ENCODE measurements at places on chromosomes 7 and 10. TPM values are rescaled to one million over a fixed set of nuclear protein-coding genes. Genes with fewer than 3 reads are reported as not detected.

GRCh38 chr10:125868372-125868975 lies 12.6 kb downstream of the DHX32 start:
- DNase-seq, result no peak
- no peak overlapping the region for H3K4me3 ChIP-seq
- no peaks in the 10 kb centered on the region for H3K4me1 ChIP-seq
- no peak overlapping the region for H3K27ac ChIP-seq
- peaks cover 18% of the 10 kb centered on the region for H3K36me3 ChIP-seq
- H3K27me3 ChIP-seq, result no peaks in the 10 kb centered on the region

DNA sequence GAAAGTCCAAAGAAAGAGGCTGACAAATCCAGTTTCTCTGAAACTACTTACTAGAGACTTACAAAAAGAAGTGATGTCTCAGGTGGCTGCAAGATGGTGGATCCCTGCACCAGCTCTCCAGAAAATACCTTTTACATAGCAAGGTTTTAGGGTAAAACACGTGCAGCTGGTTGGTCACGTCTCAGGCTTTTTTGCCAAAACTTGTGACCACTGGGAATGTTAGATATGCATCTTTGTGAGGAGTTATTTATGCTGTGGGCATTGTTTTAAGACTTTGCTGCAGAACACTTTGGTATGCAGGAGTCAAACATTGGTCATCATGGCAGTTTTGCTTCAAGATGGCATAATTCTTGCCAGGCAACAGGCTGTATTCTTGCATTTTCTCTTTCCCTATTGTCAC lies 1352.8 kb downstream of the REEP3 start:
- H3K36me3 ChIP-seq, result no peaks in the 10 kb centered on the region
- DNase-seq, result no peak
- H3K27me3 ChIP-seq, result no peaks in the 10 kb centered on the region
- H3K27ac ChIP-seq, result no peak overlapping the region
- no peak overlapping the region for H3K4me3 ChIP-seq

DNA sequence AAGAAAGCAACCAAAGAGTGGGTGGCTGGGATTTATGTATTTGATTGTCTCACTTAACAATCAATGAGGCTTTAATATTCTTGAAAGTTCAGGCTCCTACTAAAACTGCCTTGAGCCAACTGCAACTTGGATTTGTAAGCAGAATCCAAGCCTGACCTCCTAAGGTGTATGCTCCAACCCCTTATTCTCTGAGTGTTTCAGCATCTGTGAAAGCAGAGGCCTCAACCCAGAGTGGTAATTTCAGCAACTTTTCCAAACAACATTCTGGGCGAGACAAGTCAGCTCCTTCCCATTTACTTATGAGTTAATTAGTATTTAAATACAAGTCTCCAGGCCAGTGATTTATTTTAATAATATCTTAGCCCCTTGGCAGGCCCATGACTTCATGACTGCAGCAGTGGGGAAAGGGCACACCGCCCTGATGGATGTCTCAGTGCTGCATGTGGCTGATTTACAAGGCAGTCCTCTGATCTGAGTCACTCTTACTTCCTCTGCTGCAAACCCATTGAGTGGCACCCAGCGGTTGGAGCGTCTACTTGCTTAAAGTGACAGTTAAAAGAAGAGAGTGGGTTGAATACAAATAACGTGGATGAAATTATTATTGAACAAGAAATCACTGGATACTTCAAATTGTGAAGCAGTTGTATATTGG lies 209.1 kb downstream of the TRIL start:
- H3K4me3 ChIP-seq, result no peak overlapping the region
- H3K4me1 ChIP-seq, result no peaks in the 10 kb centered on the region
- H3K27ac ChIP-seq, result no peak overlapping the region
- no peaks in the 10 kb centered on the region for H3K27me3 ChIP-seq
- DNase-seq, result no peak

- no peaks in the 10 kb centered on the region for H3K36me3 ChIP-seq
- no peak overlapping the region for H3K4me3 ChIP-seq
- peak overlapping the region; percentile 47 for H3K27ac ChIP-seq
- DNase-seq, result peak; percentile 58
- no peaks in the 10 kb centered on the region for H3K27me3 ChIP-seq
These were observed 14.1 kb upstream of the CSGALNACT2 start for GRCh38 chr10:43124094-43124521.

DNA sequence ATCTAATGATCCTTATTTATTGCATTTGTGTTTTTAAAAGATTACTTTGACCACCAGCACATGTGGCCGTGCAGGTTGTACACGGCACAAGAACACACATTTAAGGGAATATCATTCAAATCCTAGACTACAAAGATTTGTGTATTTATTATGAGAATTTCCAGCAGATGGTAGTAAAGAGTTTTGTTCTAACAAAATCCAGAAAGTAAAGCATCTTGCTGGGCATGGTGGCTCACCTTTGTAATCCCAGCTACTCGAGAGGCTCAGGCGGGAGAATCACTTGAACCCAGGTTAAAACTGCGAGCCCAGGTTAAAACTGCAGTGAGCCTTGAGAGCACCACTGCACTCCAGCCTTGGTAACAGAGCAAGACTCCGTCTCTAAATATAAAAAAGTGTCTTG lies 31.5 kb downstream of the MACROH2A2 start:
- no peaks in the 10 kb centered on the region for H3K36me3 ChIP-seq
- no peaks in the 10 kb centered on the region for H3K27me3 ChIP-seq
- no peak for DNase-seq

DNA sequence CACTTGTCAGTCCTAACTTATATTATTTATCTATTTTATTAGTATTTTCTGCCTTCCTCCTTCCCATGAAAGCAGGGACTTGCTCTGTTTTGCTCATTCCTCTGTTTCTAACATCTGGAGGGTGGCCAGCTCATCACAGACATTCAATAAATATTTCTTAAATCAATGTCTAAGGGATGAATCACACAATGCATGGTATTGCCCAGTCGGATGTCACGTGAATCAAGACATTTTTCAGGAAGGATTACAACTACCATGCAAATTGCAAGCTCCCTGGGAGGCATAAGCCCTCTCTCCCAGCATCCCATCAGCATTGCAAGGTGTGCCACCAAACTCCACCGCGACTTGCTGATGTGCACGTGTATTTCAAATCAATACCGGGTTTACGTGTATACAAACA lies 146.6 kb upstream of the RNF32 start:
- no peaks in the 10 kb centered on the region for H3K27me3 ChIP-seq
- DNase-seq, result no peak
- no peaks in the 10 kb centered on the region for H3K36me3 ChIP-seq

GRCh38 chr10:110762849-110763211 lies 108.9 kb upstream of the PDCD4 start:
- DNase-seq, result no peak
- H3K4me3 ChIP-seq, result no peak overlapping the region
- H3K36me3 ChIP-seq, result no peaks in the 10 kb centered on the region

DNA sequence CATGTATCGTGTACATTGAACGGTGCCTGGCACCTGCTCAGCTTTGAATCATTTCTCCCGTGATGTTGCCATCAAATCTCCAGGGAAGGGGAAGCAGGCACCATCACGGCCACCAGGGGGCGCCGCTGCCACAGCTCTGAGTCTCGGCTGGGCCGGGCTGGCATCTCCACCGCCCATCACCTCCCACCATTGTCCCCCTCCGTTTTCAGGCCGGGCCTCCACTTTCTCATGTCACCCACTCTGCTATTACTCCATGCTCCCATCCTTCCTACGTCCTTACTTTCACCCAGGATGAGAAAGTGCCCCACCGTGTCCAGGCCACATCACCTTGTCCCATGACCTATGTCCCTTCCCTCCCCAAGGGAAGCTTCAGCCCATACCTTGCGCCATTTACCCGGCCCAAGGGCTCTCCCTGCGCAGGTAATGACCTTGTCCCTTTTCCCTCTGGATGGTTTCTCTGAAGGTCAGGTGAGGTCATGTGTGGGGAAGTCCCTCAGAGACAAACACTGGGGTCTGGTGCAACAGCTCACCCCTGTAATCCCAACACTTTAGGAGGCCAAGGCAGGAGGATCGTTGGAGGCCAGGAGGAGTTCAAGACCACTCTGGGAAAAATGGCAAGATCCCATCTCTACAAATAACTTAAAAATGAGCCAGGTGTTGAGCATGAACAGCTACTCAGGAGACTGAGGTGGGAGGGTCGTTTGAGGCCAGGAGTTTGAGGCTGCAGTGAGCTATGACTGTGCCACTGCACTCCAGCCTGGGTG lies 31.8 kb upstream of the OCM2 start:
- no peak for DNase-seq
- no peak overlapping the region for H3K4me3 ChIP-seq
- H3K4me1 ChIP-seq, result no peaks in the 10 kb centered on the region
- H3K36me3 ChIP-seq, result no peaks in the 10 kb centered on the region
- no peak overlapping the region for H3K27ac ChIP-seq

DNA sequence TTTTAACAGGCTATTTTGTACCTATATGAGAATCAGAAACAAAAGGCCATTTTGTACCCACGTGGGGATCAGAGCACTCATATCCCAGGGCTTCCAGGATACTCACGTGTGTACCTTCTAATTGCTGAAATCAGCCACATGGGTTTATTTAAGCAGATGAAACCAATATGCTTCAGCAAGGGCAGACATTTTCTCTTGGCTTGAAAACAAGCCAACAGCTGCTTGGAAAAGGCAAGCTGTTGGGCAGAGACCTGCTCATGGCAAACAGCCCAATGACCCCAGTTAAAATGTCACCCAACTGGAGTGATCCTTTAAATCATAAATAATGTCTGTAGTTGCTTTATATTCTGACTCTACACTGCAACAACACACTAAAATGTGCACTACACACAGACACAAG lies 26.5 kb upstream of the TOMM7 start:
- no peaks in the 10 kb centered on the region for H3K36me3 ChIP-seq
- H3K4me1 ChIP-seq, result peaks cover 4% of the 10 kb centered on the region
- no peak overlapping the region for H3K27ac ChIP-seq
- H3K4me3 ChIP-seq, result no peak overlapping the region
- no peaks in the 10 kb centered on the region for H3K27me3 ChIP-seq

- H3K27me3 ChIP-seq, result no peaks in the 10 kb centered on the region
- peak within 1 kb of the TSS; percentile 66 for H3K4me3 ChIP-seq
- H3K27ac ChIP-seq, result peak within 1 kb of the TSS; percentile 4
- H3K36me3 ChIP-seq, result no peaks in the 10 kb centered on the region
These were observed at the start of gene CABCOCO1 for GRCh38 chr10:61662794-61663259. TSS of gene CABCOCO1 (plus strand) at chr10:61662929. CDS start at chr10:61662973, 44 bp downstream.

GRCh38 chr7:8056439-8056838 lies 87.8 kb downstream of the GLCCI1 start:
- no peak overlapping the region for H3K4me3 ChIP-seq
- no peaks in the 10 kb centered on the region for H3K36me3 ChIP-seq
- no peaks in the 10 kb centered on the region for H3K4me1 ChIP-seq

DNA sequence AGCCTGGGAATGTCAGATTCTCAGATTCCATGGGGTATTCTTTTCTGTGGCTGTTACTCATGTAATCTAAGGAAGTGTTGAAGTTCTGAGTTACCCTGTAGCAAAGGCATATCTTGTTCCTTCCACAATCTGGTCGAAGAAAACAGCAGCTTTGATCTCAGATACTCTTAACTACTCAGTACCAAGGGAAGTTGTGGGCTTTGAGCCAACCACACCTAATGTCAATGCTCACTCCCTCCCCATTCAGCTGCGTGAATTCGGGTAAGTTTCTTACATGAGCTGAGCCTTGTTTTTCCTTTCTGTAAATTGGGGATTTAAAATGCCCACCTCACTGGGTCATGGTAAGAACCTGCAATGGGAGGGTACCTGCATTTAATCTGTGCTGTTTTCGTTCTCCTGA lies 52.5 kb downstream of the PTPRN2 start:
- H3K36me3 ChIP-seq, result no peaks in the 10 kb centered on the region
- no peaks in the 10 kb centered on the region for H3K27me3 ChIP-seq
- no peaks in the 10 kb centered on the region for H3K4me1 ChIP-seq

DNA sequence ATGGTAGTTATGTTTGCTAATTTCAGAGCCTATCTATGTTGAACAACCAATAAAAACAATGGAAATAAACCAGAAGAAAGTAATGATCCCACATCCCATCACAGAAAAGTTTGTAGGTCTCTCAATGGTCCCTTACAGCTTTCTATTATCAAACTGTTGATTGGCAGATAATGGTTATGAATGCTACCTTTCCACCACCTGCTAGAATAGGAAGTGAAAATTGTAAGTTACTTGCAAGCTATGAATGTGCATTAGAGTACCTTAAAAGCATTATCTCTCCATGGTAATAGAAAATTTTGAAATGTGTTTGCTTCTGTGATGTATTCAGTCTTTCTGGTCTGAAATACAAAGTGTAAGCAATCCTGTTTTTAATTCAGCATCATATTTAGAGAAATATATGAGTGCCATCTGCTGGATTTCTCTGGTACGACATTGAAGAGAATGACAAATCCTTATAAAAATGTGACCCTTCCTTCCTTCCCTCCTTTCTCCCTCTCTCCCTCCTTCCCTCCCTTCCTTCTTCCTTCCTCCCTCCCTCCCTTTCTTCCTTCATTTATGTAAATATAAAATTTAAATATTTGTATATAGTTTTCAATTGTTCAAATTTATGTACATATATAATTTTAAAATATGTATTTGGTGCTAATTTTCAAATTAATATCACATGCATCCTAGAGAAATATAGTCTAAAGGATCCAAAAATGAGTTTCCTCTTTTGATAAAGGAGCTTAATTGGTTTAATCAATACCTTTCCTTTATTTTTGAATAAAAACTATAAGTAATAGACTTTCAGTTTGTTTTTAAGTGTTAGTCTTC lies 41.4 kb upstream of the PNLIPRP3 start:
- no peak overlapping the region for H3K27ac ChIP-seq
- no peaks in the 10 kb centered on the region for H3K4me1 ChIP-seq
- no peaks in the 10 kb centered on the region for H3K36me3 ChIP-seq
- H3K4me3 ChIP-seq, result no peak overlapping the region

- no peak overlapping the region for H3K4me3 ChIP-seq
- H3K36me3 ChIP-seq, result no peaks in the 10 kb centered on the region
- no peaks in the 10 kb centered on the region for H3K27me3 ChIP-seq
- peaks cover 15% of the 10 kb centered on the region for H3K4me1 ChIP-seq
- H3K27ac ChIP-seq, result no peak overlapping the region
- DNase-seq, result no peak
These were observed 3.5 kb upstream of the AKR1B1 start for GRCh38 chr7:134462337-134462925.

DNA sequence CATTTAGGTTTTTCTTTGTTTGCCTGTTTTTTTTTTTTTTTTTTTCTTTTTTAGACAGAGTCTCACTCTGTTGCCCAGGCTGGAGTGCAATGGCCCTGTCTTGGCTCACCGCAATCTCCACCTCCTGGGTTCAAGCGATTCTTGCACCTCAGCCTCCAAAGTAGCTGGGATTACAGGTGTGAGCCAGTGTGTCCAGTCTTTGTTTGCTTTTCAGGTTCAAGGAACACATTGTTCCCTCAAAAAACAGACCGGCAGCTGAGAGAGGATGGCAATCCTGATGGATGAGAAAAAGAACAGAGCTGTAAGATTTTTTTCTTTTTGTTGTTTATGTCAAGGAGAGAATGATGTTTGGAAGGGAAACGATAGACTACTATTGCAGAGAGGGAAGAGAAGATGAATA lies 23.3 kb upstream of the RHOBTB1 start:
- H3K27ac ChIP-seq, result no peak overlapping the region
- H3K27me3 ChIP-seq, result no peaks in the 10 kb centered on the region
- no peaks in the 10 kb centered on the region for H3K36me3 ChIP-seq

GRCh38 chr7:151727579-151728285 lies 149.2 kb downstream of the PRKAG2 start:
- DNase-seq, result no peak
- peaks cover 17% of the 10 kb centered on the region for H3K4me1 ChIP-seq
- H3K36me3 ChIP-seq, result no peaks in the 10 kb centered on the region
- H3K27ac ChIP-seq, result peak overlapping the region; percentile 59

The ANKRD7 gene
- 1.5 TPM for total RNA-seq

The NSUN6 gene
- total RNA-seq, result 11.5 TPM

The PNLIPRP3 gene
- 2.2 TPM for total RNA-seq

The PPP1R3C gene
- 26.3 TPM for total RNA-seq

The CTTNBP2 gene
- 25.0 TPM for total RNA-seq

The AKR1C1 gene
- 73.7 TPM for total RNA-seq

The PRTFDC1 gene
- total RNA-seq, result 7.6 TPM

The LRRC4 gene
- total RNA-seq, result 6.1 TPM

The CLDN3 gene
- not detected for total RNA-seq

The AKR1C2 gene
- 104 TPM for total RNA-seq

The GARIN1A gene
- total RNA-seq, result 1.5 TPM
